ENCODE measurements at places on chromosomes 5 and 9.

DNA sequence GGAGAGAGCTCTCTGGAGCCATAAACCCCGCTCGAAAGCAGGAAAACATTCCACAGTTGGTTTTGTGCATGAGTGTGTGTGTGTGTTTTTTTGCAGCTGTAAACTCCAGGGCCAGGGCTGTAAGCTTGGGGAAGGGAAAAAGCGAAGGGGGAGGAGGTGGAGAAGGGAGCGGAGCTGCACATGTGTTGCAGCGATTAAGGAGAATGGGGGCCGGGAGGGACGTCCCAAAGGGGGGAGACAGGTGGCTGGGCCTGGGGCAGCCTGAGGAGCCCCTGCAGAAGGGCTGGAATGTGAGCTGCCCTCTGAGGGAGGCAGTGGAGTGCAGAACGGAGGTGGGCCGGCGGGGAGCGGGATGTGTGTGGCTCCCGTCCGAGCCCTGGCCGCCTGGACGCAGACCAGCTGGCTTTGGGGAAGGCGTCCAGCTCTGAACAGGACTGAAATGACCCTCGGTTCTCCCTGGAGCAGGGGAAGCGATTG, 2.7 kb upstream of the MYMK start:
- no peak for DNase-seq

- DNase-seq: peak; percentile 16
Observed at GRCh38 chr5:65760504-65761275, 38.7 kb downstream of the NLN start.

DNA sequence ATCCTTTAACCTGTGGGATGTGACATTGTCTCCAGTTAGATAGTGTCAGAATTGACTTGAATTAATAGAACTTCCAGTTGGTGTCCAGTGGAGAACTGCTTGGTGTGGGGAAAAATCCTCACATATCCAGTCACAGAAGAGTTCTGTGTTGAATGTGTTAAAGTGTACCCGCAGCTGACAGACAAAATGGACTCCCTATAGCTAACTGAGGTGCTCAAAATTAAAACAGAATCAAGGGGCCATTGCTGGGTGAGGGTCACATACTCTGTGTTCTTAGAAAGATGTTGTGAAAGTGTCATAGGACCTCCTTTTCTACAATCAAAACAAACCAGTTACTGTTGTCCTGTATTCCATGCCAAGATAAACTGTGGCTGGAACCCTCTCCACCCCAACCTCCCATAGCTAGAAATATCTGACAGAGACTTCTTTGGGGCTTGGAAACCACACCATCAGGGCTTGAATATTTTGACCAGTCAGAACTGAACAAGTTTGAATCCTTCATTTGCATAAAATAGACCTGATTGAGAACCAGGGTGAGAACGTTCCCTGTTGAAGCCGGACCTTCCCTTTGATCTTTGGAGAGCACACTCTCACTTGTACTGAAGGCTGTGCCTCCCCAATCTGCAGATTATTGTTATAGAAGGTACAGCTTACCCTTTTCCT, 164.0 kb upstream of the ZNF608 start:
- no peak for DNase-seq

GRCh38 chr5:150278916-150279315, 10.7 kb downstream of the CAMK2A start:
- peak; percentile 96 for DNase-seq

DNA sequence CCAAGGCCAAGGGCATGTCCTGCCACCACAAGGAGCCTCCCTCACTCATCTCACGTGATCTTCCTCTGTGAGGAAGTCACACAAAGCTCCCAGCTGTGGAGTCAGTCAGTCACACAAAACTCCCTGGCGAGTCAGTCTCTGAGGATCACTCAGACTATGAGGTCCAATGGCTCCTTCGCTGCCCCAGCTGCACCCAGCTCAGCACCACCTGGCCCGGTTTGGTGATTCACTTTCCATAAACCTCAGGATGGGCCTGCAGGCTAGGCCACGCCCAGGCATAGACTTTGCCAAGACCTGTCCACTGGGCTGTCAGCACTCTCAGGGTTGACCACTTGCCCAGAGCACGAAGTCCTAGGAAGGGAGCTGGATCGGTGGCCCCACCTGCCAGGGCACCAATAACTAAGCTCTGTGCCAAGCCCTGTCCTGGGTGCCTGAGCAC, 233.8 kb downstream of the HSPA4 start:
- no peak for DNase-seq

DNA sequence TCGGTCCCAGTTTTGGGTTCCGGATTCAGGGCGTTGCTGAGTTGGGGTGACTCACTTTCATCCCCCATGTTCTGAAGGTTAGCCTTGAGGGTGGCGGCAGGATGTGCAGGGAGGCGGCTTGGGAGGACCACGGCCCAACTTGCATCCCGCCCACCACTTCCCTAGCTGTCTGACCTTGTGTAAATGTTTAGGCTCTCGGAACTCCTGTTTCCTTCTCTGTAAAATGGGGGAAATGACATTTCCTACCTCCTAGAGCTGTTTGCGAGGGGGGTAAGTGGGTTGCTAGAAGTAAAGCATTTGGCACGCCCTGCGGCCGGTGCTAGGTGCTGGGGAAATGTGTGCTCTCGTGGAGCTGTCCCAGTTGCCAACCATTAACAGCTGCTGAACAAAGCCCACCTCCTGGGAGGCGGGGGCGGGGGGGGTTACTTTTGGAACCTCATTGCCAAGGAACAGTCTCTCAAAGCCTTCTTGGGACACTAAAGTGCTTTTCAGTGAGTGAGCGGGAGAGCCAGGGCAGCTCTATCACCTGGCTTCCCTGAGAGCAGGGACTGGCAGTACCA, 27.5 kb downstream of the PTGES2 start:
- DNase-seq: no peak

DNA sequence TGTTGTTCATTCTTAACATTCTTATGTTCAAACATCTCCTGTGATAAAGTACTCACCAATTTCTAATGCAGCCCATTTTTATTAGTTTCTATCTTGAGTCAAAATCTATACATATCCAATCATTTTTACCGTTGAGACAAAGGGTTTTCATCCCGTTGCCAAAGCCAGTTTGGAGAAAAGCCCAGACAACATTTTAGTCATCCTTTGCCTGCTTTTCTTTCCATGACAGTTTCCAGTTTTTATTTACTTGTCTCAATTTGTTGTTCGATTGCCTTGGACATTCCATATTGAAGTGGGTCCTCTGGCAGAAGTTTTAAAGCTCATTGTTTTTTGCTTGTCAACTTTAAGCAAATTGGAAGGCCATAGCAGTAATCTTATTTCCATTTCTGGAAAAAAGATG, 123.9 kb downstream of the RAB3C start:
- no peak for DNase-seq

DNA sequence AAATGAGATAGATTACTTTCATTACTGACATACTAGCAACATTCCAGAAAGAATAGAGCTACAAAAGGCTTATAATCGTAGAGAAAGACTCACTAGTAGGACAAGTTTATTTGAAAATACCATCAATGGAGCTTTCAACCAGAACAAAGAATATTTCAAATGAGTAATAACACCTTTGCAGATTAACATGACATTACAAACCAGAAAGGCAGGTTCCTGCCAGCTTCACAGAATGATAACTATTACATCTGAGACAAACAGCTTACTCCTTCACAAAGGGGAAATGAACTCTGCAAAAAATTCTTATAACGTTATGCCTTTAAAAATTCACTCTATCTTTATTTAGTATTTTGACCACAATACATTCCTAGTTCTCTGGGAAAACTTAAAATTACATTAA, 103.1 kb downstream of the EPB41L4A start:
- no peak for DNase-seq

- no peak for DNase-seq
Observed at GRCh38 chr5:114657342-114658130, 295.7 kb downstream of the KCNN2 start.

GRCh38 chr5:132457371-132458225, 33.0 kb downstream of the IRF1 start:
- DNase-seq: peak; percentile 71

GRCh38 chr9:127144670-127145445, 22.4 kb upstream of the ANGPTL2 start:
- no peak for DNase-seq

DNA sequence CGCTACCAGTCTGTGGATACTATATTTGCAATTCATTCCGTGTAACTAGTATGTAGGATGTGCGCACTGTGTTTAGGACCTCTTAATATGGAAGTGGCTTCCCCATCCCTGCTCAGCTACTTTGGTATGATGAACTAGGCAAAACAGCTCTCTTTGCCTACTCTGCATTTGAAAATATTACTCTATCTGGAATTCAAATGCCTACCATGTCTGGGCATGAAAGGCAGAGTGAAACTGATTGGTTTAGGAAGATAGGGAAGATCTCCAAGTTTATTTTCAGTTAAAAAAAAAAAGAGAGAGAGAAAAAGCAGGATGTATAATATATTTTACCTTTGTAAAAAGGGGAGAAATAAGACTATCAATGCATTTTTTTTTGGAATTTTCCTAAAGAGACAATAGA, 74.1 kb upstream of the ELL2 start:
- no peak for DNase-seq

DNA sequence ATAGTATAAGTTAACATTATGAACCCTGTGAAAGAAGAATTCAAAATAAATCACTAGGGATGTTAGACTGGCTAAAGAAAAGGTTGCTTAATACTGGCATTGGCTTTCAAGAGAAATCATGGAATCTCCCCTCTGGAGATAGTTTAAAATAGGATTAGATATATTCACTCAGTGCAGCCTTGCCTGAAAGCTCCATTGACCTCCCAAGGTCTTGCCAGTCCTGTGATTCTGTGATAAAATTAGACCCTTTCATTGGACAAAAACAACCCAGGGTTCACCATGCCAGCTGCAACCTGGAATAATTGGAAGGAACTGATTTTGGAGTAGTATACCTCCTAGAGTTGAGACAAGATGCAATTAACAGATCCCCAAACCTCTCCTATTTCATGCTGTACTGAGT, 588.1 kb upstream of the MEF2C start:
- DNase-seq: no peak

DNA sequence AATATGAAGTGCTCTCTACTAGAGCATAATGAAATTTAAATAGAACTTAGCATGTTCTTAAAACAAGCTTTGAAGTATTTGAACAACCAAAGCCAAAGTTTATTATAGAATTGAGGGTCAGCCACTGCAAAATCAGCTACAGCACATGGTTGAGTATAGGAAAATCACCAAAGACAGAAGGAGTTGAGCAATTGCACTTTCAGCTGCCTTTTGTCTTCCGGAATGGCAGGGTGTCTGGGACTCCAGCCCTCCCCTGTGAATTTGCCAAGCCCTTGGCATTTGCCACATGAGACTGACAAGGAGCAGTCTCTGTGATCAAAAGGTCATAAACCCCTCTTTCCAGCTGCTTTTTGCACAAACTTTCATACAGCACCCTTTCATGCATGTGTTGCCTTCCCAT, 8.5 kb upstream of the LURAP1L start:
- no peak for DNase-seq

DNA sequence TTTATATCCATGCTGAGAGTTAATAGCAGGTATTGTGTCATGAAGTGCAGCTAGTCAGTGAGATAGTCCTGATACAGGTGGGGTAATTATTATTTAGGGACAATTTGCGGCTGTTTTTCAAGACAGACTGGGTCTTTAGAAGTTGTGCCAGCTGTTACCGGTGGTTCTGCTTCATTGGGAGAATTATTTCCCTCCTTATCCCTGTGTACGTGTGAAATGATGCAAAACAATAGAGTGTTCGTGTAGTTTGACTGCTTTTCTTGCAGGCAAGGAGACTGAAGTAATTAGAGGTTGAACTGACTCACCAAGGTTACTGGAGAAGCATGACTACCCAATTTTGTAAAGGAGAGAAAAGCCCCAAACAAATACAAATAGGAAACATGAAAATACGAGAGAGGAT, 101.7 kb downstream of the ARRDC3 start:
- DNase-seq: no peak

DNA sequence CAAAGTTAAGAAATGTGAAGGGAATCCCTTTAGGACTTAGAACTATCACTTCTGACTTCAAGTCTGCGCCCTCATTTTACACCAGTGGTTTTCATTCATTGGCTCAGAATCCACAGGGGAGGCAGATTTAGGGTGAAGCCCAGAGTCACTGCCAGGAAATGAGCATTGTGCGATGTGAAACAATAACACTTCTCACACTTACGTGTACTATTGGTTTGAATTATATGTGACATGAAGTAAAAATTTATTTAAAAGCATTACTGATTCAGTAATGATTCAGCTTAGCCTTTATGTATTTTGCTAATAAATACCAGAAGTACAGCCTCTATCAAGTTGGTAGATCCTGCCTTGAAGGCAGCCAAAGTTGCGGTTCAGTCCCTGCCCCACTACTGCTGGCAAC, 98.6 kb downstream of the PAM start:
- DNase-seq: no peak

- no peak for DNase-seq
Observed at GRCh38 chr9:133529457-133529856, 4.7 kb upstream of the MYMK start.

GRCh38 chr5:135605221-135605620, 26.4 kb upstream of the CXCL14 start:
- DNase-seq: no peak

- DNase-seq: peak; percentile 74
Observed at GRCh38 chr9:35035851-35036701, 36.3 kb downstream of the VCP start.

DNA sequence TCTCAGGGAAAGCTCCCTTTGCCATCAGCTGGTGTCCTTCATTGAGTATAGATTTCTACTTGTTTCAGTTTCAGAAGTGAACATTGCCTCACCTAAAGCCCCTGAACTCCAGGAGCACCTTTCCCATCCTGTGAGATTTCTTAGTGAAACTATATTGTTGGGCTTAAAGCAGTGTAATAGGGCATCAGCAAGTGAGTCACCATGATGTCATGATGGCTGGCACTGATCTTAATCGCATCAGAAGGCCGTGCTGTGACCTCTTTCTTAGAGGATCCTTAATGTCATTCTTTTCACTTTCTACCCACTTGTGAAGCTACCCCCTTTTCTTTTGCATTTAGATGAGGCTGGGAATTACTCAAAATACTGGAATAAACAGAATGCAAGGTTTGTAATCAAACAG, 401.3 kb downstream of the MTRR start:
- no peak for DNase-seq

DNA sequence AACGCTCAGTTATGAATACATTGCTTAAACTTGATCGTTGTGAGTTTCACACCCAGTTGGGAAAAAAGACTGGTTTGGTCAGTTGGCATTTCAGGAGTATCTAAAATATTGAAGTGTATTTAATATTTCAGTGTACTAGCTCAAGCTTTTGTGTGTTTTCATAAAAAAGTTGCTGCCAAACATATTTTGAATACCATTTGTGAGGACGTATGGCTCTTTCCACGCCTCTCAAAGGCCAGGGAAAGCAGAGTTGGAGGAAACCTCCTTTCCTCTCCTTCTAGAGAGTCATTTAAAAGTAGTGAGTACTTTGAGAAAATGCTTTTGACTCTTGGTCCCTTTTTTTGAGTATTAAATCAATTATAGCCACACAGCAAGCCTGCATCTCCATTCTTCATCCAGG, 43.2 kb upstream of the ANKRD33B start:
- peak; percentile 59 for DNase-seq
